ENCODE measurements at places on chromosomes 7 and 10.

GRCh38 chr7:92834507-92835260 is 1.7 kb downstream of the CDK6 start:
- DNase-seq: no peak

- no peak for DNase-seq
Observed at GRCh38 chr10:8052956-8053445, 1.5 kb upstream of the GATA3 start.

DNA sequence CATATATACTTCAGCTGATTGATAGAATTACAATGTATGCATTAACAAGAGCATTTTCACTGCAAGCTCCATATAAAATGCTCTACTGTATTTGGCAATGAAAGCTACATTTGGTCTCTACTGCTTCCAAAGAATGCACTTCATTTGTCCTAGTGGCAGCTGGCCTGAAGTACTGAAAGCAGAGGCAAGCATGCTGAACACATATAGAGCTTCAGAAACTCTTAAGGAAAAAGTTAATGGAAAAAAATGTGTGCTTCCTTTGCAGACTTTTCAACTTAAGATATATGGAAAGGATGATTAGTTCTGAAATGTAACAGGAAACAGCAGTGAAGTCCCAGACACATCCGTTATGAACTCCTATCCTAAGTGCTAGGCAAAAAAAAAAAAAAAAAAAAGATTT is 537.1 kb upstream of the POM121L12 start:
- no peak for DNase-seq

DNA sequence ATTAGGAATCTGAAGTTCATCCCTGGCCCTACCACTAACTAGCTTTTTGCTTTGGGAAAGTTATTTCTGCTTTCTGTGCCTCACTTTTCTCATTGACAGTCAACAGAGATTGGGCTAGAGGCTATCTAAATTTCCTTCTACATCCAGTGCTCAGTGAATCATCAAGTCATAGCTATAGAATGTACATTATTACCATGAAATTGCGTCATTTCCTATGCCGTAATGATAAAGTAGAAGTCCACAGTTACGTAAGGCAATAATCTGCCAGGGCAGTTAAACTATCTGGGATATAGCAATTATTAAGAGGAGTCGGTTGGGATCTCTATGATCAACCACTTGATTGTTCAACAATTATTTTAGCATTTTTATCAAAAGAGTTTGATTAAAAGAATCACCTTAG is 64.4 kb downstream of the ITGB8 start:
- DNase-seq: no peak

DNA sequence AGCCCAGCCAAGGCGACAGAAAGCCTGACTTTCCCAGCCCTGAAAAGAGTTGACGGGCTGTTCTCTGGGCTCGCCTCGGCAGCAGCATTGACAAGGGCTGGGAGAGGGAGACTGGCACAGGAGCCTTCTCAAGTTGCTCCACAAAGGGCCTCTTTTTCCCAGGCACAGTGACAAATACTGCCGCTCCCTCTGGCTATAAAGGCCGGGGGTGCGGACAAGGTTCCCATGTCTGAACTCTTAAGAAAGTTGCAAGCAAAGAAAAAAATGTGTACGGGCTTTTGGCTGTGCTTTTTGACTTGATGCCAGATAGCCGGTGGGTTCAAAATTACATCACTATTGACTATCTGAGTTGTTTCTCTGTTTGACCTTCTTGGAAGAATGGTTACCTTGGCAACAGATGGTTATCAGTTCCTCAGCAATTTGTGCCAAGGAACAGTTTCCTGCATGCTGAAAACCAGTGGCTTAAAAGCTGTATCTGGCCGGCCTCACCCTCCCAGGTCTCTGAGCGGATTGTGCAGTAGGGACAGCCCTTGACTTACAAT is 115.9 kb upstream of the EEPD1 start:
- DNase-seq: no peak

DNA sequence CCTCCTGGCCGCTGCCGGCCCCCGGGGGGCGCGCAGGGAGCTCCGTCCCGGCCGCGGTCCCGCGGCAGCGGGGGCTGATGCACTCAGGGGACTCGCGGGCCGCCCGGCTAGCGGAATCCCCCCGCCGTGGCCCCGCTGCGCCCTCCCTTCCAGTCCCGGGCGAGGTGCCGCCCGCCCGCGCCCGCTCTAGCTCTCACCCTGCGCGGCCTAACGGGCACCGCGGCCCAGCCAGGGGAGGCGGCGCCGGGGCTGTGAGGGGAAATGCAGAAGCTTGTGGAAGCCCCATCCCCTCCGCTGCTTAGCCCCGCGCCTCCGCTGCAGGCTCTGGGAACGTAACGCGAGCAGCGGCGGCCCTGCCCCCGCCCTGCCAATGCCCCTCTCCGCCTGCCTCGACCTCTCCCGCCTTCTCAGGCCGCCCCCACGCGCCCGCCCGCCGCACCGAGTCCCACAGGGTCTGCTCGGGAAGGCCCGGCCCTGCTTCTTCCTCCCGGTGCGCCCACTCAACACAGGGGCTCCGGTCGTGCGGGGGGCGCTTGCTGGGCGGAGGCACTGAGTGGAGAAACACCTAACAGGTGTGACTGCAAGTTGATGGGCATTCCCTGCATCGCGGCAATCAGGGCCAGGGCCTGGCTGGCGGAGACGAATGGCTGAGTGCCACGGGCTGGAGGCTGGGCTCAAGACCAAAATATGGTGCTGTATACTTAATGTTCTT is 384 bp upstream of the TMEM229A start:
- DNase-seq: no peak

DNA sequence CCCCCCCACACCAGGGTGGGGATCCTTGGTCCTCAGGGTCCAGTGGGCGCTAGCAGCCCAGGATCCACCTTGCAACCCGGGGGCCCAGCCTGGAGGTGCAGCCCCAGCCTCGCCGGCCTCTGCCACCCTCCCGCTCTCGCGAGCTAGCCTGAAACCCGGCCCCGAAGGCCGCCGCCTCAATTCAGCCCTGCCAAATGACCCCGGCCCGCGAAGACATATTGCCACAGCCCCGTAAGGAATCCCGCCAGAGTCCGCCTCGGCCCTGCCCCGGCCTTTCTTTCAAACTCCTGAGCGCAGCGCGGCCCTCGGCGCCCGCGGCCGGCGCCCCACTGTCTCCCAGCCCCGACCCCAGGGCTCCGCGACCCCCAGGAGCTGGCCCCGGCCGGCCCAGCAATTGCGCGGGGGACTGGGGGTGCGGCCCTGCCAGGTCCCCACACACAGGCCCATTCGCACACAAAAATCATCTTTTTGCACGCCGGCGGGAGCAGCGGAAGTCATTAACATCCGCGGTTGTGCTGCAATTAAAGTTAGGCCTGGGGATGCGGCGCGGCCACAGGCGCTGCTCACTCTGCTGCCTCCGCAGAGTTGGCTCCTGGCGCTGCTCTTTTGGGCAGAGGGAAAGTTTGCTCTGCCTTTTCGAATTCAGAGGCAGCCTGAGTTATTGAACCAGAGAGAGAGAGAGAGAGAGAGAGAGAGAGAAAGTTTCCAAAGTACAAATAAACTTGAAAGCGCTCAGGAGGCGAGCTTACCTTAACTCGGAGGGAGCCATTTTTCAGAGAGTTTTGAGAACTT is 4.0 kb downstream of the HOXA5 start:
- DNase-seq: no peak

GRCh38 chr10:114034923-114035645 is 8.6 kb upstream of the ADRB1 start:
- DNase-seq: no peak

DNA sequence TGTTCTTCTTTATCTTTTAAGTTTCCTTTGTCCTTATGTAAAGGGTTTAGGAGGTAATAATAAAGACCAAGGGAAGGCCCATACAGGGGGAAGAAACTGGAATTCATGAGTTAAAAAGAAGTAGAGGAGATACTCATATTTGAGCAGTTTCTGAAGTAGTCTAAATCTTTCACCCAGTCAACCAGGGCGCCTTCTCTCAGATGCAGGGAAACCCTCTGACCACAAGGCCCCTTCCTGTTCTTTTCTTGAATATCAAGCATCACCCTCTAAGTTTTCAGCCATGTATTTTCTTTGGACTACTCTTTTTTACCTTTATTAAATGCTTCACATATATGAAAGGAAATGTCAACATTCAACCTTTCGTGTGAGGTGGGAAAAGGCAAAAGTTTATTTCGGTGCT is 630.8 kb downstream of the SUGCT start:
- no peak for DNase-seq

DNA sequence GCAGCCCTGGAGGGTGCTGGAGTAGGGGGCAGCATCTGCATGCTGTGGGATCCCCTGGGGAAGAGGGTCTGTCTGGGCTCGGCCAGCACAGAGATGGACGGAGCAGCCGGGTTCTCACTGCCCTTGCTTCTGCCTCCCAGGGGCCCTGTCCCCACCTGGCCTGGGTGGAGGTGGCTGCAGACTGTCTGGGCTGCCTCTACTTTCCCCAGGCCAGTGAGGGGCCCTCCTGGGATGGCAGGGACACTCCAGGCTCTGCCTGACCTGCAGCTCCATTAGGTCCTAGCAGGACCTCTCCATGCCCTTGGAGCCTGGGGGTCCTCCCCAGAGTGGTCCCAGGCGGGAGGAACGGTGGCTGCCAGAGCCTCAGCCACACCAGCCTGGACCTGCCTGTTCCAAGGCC is 63.7 kb downstream of the PWWP2B start:
- DNase-seq: no peak

GRCh38 chr7:133199831-133200230 is 53.0 kb upstream of the EXOC4 start:
- DNase-seq: no peak

- no peak for DNase-seq
Observed at GRCh38 chr7:51031216-51031615, 248.5 kb upstream of the GRB10 start.

DNA sequence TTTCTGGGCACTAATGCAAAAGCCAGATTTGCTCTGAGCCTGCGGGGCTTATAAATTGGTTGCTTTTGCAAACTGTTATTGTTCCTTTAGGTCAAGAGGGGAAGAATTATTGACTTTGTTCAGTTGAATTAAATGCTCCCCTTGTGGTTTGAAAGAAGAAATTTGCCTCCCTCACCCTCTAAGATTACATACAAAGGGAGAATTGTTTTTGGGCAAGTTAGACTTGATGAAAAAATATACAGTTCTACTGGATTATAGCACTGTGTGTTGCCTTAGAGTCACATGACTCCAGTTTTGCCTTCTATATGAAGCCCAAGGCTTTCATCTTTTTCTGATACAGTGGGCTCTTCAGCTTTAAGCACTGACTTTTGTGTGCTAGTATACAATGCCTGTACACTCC is 1265.8 kb upstream of the LRRTM3 start:
- no peak for DNase-seq

DNA sequence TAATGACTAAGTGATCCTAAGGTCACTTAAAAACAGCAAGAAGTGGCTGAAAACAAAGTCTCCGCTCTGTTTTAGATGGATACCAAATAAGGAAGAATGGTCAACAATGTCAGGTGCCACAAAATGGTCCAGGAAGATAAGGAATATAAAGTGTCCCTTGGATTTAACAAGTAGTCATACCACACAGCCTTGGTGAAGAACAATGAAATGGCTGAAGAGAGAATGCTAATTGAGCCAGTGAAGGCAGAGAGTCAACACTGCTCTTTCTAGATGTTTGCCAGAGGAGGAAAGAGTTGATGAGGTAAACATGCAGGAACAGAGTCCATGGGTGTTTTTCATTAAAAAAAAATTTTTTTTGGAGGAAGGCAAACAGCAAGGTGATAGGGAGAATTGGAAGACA is 2.1 kb upstream of the CASD1 start:
- DNase-seq: no peak

GRCh38 chr10:62186999-62187675 is 81.5 kb downstream of the RTKN2 start:
- no peak for DNase-seq

DNA sequence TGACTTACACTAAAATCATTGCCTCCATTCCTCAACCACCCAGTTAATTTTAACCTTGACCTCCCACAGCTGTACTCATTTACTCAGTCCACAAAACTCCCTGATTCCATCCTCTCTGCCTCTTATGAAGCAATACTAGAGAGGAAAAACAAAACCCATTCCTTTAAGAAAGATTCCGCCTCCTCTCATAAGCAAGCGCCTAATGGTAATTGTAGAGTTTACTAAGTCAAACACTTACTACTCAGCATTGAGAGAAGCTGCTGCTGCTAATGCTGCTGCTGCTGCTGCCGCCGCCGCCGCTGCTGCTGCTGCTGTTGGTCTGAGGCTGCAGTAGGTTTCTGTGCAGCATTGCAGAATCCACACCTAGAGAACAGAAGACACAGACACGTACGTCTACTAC is 2.1 kb upstream of the ADD3 start:
- DNase-seq: no peak

GRCh38 chr10:35339942-35340341 is 3.6 kb downstream of the CCNY start:
- peak; percentile 26 for DNase-seq

DNA sequence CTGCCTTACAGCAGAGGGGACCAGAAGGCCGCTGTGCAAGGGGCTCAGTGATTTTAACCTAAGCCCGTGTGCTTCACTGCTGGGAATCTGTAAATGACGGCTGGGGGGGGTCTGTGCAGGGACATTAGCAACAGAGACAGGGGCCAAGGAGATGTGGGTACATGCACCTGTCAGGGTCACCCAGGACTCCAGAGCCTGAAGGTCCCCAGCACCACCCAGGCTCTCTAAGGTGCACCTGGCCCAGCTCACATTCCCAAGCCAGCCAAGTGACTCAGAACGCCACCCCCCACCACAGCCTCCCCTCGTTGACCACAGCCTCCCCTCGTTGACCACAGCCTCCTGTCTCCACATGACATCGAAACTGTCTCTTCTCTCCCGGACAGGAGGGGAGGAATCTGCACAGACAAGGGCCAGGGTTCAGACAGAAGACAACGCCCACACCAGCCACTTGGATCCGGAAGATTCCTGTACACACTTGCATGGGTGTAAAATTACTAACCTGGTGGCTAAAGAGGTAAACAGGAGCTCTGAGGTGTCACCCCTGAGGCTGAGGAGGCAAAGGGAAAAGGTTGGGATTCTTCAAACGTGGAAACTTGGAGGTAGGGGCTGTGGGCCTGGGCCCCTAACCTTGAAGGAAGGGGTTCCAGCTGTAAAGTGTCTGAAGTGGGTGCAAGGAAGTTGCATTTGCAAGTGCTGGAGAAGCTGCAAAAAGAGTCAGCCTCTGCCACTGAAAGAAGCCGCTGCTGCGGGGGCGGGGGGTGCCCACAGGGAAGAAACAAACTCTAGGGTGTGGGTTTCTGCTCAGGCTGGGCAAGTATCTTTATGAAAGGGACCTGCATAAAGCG is 27.0 kb downstream of the CALML3 start:
- peak; percentile 43 for DNase-seq

Data from CD4-positive, alpha-beta T cell (primary cell).